ENCODE measurements at places on chromosomes 6 and 20.

- ATAC-seq: no peak
These were observed 47.0 kb downstream of the EZR start for GRCh38 chr6:158772172-158772571.

- no peak for ATAC-seq
These were observed 287.1 kb downstream of the GMDS start for GRCh38 chr6:1958257-1958656.

GRCh38 chr6:21360336-21360735 lies 233.2 kb upstream of the SOX4 start:
- ATAC-seq: no peak

DNA sequence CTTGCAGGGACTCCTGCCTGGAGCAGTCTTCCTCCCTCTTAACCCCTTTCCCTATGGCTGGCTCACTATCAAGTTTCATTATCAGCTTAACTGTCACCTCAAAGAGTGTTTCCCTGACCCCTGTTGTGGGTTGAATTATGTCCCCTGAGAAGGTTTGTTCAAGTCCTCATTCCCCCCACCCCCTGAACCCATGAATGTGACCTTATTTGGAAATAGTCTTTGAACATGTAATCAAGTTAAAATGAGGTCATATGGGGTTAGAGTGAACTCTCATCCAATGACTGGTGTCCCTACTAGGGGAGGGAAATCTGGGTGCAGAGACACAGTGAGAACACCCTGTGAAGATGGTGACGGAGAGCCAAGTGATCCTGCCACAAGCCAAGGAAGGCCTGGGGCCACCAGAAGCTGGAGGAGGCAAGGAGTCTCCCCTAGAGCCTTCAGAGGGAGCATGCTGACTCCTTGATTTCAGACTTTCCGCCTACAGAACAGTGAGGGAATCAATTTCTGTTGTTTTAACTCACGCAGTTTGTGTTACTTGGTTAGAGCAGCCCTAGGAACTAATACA lies 165.2 kb upstream of the TOP1 start:
- no peak for ATAC-seq

GRCh38 chr6:165274611-165275010 lies 34.8 kb downstream of the C6orf118 start:
- ATAC-seq: no peak

- no peak for ATAC-seq
These were observed 39.7 kb downstream of the KCNS1 start for GRCh38 chr20:45061244-45061643.

DNA sequence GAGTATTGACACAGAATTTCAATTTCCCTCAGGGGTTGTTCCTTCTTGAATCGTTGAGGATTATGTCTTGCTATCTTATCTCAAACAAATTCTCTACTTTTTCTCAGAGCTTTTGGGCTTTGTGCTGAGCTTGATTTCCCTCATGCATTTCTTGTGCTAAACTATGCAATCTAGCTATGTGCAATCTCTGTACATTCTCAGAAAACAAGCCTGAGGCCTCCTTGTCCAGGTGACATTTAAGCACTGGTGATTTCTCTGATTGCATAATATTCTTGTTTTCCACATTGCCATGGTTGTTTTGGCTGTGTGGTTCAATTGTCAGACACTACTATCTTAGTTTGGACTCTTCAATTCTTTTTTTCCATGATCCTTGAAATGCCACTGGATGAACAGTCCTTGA lies 81.2 kb upstream of the MAN1A1 start:
- ATAC-seq: no peak

DNA sequence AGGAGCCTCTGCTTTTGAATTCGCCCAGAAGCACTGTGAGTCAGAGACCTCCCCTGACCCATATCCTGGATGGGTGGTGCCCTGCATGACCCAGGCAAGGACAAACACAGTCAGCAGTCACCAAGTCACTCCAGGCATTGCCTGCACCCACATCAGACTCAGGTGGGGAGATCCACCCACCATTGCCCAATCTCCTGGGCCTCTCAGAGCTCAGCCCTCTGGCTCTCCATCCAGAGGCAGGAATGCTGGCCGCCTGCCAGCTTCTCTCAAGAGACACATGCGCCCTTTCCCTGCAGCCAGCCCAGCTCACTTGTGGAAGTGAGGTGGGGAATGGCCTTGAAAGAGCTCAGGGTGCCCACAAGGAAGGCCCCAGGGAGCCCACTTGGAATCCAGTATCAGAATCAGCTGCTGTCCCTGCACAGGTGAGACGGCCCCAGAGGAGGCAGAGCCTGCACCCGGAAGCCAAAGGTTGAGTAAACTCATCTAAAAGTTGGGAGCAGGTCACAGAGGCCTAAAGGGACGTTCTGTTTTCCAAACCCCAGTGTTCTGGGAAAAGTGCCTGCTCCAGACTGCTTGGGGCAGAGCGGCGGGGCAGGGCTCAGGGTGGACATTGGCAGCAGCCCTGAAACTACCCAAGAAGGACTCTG lies 129.8 kb downstream of the PREX1 start:
- no peak for ATAC-seq

- ATAC-seq: no peak
These were observed 86.5 kb upstream of the SCP2D1 start for GRCh38 chr20:18727032-18727508.

DNA sequence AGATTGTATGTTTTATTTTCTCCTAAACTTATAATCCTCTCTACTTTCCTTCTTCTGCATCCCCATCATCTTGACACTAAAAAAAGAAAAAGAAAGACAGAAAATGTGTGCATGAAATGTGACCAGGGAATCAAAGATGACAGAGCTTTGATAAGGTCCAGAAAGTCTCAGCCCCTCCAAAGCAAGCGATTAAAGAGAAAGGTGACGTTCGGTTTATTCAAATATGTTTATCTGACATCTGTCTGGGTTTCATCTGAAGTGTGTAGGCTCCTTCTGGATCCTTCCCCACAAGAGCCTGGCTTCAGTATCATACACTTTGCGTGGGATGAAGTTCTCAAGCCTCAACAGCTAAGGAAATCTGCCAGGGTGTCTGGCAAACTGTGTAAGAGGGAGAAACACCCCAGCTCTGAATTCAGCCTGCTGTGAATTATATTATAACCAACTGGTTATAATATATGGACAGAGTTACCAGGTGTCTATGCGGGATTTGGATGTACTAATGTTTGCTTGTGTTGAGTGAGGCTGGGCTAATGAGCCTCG lies 263.0 kb downstream of the ZNF217 start:
- ATAC-seq: no peak

DNA sequence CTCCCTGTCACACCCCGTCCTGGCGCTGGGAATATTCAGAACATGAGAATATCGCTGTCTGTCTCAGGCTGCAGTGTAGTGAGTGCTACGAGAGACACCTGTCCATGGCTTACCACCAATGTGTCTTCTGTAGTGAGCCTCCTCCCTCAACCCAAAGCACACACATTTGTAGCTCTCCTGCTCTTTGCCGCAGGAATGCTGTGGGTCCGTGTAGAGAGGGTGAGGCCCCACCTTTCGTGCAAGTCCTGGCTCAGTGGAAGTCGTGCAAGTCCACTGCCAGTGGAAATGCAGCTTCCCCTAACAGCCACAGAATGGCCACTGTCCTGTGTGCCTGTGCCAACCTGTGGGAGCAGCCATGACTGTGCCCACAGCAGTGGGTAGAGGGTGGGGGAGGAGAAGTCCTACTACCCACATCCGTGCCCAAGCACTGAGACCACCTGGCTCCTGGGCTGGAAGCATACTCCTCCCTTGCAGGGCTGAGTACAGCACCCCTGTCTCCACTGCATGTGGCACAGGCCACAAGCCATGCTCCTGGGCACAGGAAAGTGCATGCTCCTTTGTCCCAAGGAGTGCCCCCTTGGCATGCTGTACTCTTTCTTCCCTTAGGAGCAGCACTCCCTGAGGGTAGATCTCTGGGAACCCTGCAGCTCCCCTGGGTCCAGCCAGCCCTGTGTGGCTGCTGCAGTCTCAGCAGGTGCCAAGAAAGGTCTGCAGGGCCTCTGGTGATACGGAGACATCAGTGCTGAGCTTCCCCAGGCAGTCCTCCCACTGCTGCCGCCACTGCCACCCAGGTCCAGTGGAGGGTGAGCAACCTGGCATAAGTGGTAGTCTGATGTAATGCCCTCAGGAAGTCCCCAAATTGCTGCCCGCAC lies 28.0 kb downstream of the IGF2R start:
- no peak for ATAC-seq

DNA sequence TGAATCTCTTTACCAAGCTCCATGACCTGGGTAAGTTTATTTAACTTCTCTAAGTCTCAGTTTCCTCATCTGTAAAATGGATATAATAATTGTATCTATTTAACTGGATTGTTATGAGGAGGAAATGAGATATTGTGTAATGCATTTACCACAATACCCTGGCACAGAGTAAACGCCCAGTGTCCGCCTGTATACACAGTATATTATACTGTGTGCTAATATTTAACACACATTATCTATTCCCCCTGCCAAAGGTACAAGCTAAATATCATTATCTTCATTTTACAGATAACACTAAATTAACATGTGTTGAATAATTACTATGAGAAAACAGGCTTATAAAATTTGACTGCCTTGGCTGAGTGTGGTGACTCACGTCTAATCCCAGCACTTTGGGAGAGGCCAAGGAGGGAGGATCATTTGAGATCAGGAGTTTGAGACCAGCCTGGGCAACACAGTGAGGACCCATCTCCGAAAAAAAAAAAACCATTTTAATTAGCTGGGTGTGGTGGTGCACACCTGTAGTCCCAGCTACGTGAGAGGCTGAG lies 38.7 kb upstream of the TNFRSF21 start:
- ATAC-seq: no peak

- no peak for ATAC-seq
These were observed 93.9 kb downstream of the BFSP1 start for GRCh38 chr20:17437251-17437650.

- peak; percentile 21 for ATAC-seq
These were observed 213.8 kb downstream of the IBTK start for GRCh38 chr6:82033631-82034211.

GRCh38 chr20:53126185-53126584 lies 154.0 kb downstream of the TSHZ2 start:
- no peak for ATAC-seq

- ATAC-seq: no peak
These were observed 611.3 kb upstream of the GJE1 start for GRCh38 chr6:141521440-141521839.

DNA sequence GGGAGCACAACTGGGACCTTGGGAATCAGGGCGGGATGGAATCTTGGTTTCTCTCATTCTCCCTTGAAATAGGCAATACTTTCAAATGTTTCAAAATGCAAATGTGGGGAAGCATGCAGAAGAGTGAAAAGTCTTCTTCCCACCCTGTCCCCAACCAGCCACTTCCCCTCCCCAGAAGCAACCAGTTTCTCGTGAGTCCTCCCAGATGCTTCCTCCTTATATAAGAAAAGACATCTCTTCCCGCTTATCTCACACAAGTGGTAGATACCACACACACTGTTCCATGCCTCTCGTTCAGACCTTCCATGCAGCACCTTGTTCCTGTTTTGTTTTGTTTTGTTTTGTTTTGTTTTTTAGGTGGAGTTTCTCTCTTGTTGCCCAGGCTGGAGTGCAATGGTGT lies 25.1 kb downstream of the HCK start:
- no peak for ATAC-seq

- ATAC-seq: peak; percentile 37
These were observed 573 bp downstream of the SNX3 start for GRCh38 chr6:108260126-108260808.

DNA sequence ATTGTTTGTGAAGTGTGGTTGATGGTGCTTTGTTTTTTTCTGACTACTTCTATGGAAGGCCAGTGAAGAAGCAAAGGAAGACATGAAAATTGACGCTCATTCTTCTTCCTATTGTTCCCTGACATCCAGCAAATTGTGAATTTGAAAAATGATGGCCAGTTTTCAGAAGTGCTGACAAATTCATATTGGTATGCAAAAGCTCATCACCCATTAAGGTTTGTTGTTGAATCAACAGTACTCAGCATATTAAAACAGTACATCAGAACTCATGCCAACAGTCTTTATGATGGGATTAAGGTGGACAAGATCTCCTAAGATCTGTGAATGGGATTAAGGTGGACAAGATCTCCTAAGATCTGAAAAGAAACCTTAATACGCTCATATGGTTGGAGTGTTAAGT lies 1.0 kb upstream of the MTG2 start:
- ATAC-seq: no peak

DNA sequence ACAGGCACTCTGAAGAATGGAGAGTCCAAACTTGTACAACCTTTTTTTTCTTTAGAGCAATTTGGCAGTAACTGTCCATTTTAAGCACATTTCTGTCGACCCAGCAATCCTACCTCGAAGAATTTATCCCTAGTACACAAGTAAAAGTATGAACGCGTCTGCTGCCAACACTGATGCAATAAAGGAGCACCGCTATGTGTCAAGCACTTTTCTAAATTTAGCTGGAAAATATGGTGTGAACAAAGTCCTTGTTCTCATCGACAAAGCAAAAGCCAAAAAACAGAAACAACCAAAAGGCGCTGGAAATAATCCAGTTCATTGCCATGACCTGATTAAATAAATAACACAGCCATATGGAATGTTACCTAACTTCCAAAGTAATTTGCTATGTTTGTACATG lies 1.1 kb downstream of the DPM1 start:
- ATAC-seq: no peak

- ATAC-seq: no peak
These were observed 23.9 kb upstream of the YWHAB start for GRCh38 chr20:44861531-44862006.

GRCh38 chr6:87472525-87473418 lies at the start of gene SLC35A1:
SLC35A1 (plus strand) TSS chr6:87472974; CDS start chr6:87473004, 30 bp downstream.
- peak; percentile 99 for ATAC-seq

DNA sequence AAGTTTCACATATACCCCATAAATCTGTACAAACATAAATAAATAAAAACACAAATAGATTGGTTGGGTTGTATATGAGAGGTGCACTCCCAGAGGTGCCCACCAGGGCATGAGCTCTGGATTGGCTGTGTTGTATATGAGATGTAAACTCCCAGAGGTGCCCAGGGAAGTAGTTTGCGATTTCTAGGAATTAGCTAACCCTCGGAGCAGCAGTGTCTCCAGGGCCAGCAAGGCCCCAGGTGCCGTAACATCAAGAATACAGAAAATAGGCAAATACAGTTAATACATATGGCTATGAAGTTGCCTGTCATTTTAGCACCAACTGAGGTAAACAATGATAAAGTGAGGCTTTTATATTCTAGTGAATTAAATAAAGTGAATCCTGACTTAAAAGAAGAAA lies 5.4 kb upstream of the GINM1 start:
- ATAC-seq: no peak

DNA sequence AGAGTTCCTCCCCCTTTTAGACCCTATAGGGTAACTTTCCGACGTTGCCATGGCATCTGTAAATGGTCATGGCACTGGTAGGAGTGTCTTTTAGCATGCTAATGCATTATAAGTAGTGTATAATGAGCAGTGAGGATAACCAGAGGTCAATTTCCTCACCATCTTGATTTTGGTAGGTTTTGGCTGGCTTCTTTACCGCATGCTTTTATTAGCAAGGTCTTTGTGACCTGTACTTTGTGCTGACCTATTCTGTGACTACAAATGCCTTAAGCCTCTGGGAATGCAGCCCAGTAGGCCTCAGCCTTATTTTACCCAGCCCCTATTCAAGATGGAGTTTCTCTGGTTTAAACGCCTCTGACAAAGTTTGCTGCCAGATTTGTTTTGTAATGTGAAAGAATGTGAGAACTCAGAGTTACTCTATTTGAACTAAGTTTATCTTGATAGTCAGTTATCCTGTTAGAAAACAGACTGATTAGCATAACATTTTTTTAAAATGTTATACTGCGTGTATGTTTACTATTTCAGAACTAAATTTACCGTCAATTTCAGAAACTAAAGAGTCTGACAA lies 111.3 kb upstream of the PRSS16 start:
- ATAC-seq: no peak

Measured in stimulated activated memory B cell treated with anti-CD40 and anti-IgM and Interleukin-4, amounts not matched to agents 10 μg/mL and 1 μg/mL and 100 μg/mL, for 72 hours (primary cell).